ENCODE measurements at places on chromosomes 12 and 14. TPM values are rescaled to one million over a fixed set of nuclear protein-coding genes. Genes with fewer than 3 reads are reported as not detected.

LMNTD1 gene
- total RNA-seq = not detected

SMOC1 gene
- total RNA-seq = 12.9 TPM

MYRFL gene
- not detected for total RNA-seq

METTL3 gene
- total RNA-seq = 43.3 TPM

SLC39A9 gene
- 45.7 TPM for total RNA-seq

SDR9C7 gene
- 0.18 TPM for total RNA-seq

SDSL gene
- 1.8 TPM for total RNA-seq

SLC38A4 gene
- total RNA-seq = 0.31 TPM

All from sciatic nerve (tissue), 2 donors.